ENCODE measurements at places on chromosomes 4 and X.
A peak's percentile ranks its signal among the peaks of the same experiment; 100 is the strongest.

DNA sequence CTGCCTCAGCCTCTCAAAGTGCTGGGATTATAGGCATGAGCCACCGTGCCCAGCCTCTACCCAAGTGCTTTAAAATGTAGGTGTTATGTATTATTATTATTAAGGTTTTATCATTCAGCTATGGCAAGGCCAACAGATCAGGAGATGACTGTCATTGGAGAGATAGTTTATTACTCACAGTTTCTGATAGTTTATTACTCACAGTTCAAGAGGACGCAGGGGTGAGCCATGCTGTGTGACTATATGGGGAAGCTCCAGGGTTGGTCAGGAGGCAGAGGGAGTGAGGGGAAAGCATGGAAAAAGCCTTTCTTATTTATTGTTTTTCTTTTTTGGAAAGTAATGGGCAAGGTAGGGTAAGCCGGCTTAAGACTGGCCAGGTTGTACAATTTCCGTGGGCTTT is 25.4 kb upstream of the ARSD start:
- DNase-seq: no peak

DNA sequence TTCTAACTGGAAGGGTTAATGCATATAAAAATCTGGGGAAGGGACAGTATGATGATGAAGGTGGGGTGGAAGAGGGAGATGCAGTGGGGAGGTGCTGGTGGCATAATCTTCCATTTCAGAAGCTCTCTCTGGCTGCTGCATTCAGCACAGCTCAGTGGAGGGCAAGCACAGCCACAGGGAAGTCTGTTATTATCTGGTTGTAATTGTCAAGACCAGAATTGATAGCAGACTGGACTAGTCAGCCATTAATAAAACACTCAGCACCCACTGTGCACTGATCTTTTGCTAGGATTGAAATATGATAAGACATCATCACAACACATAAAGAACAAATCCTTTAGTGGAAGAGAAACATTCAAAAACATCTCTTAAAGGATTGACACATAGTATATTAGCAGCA is 414.2 kb upstream of the LCORL start:
- no peak for DNase-seq

DNA sequence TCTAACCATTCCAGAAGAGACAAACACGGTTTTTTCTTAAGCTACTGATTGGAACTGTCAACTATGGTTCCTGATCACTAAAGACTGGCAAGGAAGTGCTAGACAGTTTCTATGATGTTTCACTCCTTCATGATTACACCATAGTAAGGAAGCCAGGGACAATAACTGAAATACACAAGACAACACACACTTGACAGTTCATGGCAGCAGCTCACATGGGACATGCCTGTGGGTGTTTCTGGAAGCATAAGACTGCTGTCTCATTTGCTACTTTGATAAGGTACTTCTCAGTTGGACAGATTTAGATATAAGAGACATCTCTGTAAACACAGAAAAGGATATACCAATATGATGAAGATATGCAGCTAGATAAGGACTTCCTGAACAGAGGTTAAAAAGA is 8.3 kb upstream of the IRAK1 start:
- DNase-seq: no peak

DNA sequence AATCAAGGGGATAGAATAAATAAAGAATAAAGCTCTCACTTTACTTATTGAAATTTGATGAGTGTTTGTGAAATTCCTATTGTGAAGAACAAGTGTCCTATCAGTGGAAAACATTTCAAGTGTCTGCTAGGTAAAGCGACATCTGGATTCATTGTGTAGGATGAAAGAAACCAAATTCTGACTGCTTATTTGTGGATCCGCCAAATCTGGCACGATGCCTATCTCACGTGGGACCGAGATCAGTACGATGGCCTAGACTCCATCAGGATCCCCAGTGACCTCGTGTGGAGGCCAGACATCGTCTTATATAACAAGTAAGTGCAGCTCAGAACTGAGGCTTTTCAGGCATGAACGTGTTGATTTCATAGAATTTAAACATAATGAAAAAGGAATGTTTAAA is 1.9 kb downstream of the CHRNA9 start:
- no peak for DNase-seq

- no peak for DNase-seq
Measured at GRCh38 chr4:36841583-36842326, 402.8 kb upstream of the NWD2 start.

GRCh38 chrX:104621781-104622180 is 55.8 kb downstream of the IL1RAPL2 start:
- no peak for DNase-seq

DNA sequence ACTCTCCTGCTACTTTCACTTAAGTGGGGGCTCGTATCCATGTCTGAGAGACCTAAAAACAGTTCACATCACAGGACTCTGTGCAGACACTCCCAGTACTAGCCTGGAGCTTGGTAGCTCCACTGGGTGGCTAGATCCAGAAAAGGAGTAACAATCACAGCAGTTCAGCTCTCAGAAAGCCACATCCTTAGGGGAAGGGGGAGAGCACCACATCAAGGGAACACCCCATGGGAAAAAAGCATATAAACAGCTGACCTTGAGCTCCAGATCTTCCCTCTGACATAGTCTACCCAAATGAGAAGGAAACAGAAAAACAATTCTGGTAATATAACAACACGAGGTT is 175.8 kb downstream of the FAM13A start:
- DNase-seq: no peak

DNA sequence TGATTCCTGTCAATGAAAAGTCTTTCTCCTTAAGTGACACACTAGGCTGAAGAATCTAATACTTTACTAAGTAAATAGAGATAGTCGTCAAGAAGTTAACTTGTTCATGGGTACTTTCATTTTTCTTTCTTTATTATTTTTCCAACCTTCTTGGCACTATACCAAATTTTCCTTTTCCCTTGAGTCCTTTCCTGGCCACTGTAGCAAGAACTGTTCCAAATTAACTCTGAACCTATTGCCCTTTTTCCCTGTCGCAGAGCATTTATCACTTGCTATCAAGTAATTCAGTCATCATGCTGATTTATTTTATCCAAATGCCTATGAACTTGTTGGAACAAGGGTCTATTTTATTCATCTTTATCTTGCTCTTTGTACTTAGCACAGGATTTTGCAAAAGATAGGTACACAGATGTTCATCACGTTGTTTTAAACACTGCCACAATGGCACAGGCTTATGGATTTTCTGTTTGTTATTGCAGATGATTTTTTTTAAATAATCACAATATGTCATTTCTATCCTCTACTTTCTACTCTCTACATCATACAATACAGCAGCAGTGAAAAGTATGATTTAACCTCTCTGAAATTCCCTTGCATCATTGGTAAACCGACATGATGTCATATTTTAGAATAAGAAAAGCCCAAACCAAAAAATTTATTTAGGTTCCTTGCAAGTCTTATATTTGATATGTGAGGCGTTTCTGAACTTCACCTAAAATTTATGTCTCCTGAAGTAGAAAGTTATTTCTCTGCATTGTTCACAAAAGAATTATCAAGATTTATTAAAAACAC is 2352.3 kb downstream of the PCDH7 start:
- DNase-seq: no peak

GRCh38 chrX:134184936-134185335 is 52.0 kb upstream of the CCDC160 start:
- DNase-seq: no peak

- peak; percentile 71 for DNase-seq
Measured at GRCh38 chr4:99816545-99817308, at the start of gene DAPP1. TSS of gene DAPP1 (plus strand) at chr4:99816827. CDS start at chr4:99816914, 87 bp downstream.

DNA sequence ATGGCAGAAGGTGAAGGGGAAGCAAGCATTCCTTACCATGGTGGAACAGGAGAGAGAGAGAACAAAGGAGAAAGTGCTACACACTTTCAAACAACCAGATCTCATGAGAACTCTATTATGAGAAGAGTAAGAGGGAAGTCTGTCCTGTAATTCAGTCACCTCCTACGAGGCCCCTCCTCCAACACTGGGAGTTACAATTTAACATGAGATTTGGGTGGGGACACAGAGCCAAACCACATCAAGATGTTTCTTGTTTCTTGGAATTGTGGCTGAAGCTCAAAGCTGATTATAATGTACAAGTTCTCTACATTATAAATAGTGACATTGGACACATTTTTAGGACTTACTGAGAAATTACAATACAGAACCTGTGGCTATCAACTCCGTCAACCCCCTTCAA is 29.5 kb upstream of the TAPT1 start:
- DNase-seq: no peak

DNA sequence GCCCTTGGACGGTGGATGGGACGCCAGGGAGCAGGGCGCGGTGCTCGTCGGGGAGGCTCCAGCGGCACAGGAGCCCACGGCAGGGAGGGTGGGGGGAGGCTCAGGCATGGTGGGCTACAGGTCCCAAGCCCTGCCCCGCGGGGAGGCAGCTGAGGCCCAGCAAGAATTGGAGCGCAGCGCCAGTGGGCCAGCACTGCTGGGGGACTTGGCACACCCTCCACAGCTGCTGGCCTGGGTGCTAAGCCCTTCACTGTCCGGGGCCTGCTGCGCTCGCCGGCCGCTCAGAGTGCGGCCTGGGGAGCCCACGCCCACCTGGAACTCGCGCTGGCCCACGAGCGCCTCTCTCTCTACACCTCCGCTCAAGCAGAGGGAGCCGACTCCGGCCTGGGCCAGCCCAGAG is 8.6 kb downstream of the CD38 start:
- DNase-seq: no peak

DNA sequence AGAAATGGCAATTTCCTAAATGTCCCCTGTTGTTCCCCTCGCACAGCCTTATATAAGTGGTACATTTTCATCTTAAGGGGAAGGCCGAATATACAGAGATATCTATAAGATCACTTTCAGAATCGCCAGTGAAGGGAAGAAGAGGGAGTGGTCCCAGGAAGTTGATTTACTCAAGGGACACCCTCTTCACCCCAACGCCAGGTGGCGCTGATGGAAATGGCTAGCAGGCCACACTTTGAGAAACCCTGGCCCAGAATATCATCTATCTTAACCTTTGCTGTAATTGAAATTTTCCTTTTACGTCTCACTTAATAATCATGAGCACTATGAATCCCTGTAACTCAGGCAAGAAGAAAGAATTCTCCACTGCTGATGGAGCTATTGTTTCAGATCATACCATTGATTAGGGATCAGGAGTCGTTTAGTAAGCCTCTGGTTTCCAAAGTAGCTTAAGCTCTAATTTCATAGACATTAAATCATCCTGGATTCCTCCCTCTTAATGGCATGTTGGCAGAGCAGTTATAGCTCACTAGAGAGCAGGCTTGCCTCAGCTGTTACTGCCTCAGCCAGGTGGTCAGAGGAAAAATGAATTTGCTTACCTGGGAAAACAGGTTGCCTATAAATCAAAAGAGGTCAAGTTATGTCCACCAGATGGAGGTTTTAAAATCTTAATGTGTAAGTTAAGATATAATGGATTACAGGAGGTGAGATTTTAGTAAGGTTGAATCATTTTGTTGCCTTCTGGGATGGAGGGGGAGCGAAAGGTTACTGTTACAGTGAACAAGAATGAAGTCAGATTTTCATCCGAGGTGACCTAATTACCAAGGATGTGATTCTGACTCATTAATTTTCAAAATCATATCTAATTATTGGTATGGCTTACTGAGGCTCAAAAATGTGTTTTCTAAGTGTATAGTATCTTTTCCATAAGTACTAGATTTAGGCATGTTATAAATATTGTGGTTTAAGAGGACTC is 941.2 kb upstream of the TENM3 start:
- DNase-seq: no peak

All from stimulated activated CD4-positive, alpha-beta T cell treated with anti-CD3 and anti-CD28 coated beads, TNF-alpha, amount 100 ng/mL, for 24 hours (primary cell).